Mesenchymal stem cell (in vitro differentiated cells and primary cell): ENCODE measurements at places on chromosomes 2 and 18.

DNA sequence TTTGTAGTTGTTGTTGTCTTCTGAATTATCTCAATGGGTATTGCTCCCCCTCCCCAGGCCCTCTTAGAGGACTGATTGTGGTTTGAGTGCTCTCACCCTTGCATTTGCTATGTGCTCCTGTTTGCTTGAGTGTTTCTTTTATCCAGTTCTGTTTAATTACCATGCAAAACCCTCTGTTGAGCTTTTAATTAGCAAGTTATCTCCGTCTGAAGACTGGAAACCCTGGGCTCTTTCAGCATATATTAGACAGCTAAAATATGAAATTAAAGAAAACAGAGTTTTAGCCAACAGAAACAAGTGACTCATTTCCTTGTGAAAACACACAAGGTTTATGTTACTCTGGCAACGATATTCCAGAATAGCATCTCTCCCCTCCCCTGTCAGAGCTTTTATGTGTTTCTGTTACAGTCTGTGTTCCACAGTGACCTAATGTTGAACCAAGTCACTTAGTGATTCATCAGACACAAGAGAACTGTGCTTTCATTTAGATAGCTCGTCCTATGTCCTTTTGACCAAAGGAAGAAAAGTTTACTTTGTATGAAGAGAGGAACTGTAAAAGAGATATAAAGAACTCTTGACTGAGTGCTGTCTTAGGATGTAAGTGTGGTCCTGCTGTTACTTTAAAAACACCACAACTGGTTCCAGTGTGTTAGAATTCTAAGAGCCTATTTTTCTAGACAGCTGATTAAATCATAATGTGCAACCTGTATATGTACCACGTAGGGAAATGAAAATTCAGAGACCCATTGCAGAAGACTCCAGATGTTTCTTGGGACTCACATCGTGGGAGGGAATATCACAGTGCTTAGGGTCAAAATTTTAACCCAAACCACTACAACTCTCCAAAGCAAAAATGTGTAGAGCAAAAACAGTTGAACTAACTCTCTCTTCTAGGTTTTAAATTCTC is 172.8 kb upstream of the RBMS1 start:
- no peak overlapping the region for H3K4me3 ChIP-seq
- H3K4me1 ChIP-seq = no peaks in the 10 kb centered on the region
- H3K27me3 ChIP-seq = no peaks in the 10 kb centered on the region
- no peaks in the 10 kb centered on the region for H3K36me3 ChIP-seq

DNA sequence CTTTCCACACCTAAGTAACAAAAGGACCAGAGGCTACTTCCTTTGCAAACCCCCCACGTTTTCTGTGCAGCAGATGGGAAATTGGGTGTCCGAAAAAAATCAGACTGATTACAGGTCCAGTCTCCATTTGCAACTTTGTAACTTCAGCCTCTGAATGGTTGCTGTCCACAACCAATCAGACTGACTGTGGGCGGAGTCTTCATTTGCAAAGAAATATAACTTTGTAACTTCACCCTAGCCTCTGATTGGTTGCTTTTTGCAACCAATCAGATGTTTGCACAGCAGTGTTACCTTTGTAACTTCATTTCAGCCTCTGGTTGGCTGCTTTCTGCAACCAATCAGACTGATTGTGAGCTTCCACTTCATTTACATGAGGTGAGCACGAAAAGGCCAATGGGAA is 27.8 kb upstream of the CACNB4 start:
- no peaks in the 10 kb centered on the region for H3K27me3 ChIP-seq
- no peak for DNase-seq
- no peaks in the 10 kb centered on the region for H3K4me1 ChIP-seq
- H3K36me3 ChIP-seq = peaks cover 11% of the 10 kb centered on the region

DNA sequence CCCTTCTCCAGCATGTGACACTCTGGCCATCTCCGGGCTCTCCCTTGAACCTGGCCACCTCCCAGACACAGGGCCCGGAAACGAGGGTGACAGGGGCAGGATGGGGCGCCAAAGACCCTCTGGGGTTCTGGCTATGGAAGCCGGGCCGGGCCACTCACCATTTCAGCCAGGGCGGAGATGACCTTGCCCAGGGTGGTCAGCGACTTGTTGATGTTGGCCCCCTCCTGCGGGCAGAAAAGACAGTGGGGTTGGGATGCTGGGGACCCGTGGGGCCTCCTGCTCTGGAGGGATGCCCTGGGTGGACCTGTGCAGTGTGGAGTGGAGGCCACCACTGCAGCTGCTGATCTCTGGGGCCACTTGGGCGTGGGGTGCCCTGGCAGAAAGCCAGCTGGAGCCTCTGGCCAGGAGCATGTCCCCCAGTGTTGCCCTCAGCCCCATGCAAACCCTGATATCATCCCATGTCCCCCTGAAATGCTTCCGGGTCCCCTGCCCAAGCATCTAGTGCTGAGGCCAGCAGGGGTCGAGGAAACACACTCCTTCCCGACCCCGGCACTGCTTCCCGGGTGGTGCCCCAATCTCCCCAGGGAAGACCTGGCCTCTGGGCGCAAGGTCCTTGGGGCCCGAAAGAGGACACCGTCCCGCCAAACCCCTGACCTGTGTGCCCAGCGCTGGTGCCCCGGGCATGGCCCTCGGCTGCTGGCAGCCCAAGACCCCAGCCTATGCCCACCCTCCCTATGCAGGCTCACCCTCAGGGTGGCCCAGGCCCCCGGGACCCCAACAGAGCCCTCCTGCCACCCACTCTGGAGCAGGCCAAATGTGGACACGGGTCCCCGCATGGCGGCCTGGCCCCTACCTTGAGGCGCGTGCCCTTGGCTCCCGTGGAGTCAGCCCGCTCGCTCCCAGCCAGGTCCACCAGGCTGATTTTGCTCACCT is 36.9 kb downstream of the KIF1A start:
- no peaks in the 10 kb centered on the region for H3K27me3 ChIP-seq
- H3K4me1 ChIP-seq = no peaks in the 10 kb centered on the region

DNA sequence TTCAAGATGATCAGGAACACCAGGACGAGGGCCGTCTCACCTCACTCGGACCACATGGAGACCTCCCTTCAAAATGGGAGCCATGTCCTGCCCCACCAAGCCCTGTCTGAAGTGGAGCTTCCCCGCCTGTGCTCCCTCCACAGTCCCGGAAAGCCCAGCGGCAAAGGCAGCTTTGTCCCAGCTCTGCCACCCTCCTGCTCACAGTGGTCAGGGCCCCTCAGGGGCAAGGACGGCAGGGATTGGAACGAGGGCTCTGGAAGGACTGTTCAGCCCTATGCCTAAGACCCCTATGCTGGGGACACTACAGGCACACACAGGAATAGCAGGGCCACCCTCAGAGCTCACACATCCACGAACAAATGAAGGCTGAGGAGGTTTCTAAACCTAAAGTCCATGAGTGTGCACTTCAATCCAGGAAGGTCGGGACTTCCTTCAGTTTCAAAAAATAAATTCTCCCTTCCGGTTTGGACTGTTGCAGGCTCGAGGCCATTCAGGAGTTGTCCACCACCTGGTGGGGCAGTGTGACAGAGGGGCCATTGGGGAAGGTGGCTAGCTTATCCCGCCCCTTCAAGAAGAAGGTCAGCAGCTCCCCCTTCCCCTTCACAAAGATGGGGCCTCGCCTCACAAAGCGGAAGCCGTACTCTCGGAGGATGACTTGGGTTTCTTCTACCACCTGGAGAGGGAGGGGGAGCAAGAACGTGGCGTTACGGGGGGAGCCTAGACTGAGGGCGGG is 26.4 kb downstream of the CENPO start:
- peaks cover 35% of the 10 kb centered on the region for H3K36me3 ChIP-seq
- no peaks in the 10 kb centered on the region for H3K27me3 ChIP-seq
- H3K4me1 ChIP-seq = peaks cover 19% of the 10 kb centered on the region

GRCh38 chr18:51537487-51537886 is 340.0 kb upstream of the MEX3C start:
- DNase-seq = peak; percentile 24
- H3K36me3 ChIP-seq = no peaks in the 10 kb centered on the region
- no peak overlapping the region for H3K27ac ChIP-seq

DNA sequence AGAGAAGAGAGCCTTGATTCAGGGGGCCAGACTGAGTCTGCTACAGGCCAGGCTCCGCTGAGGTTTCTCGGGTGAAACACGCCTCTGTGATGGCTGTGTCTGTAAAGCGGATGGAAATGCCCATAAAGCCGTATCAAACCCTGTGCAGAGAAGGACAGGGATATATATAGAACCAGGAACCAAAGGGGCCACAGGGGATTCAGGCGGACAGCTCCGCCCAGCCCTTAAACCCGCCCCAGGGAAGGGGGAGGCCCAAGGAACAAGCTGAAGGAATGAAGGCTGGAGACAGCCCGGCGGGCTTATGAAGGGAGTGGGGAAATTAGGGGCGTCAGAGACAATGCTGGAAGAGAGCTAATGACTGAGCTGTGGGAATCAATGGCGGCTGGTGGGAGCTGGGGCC is 42.1 kb downstream of the NHEJ1 start:
- DNase-seq = no peak
- H3K4me3 ChIP-seq = no peak overlapping the region
- H3K27ac ChIP-seq = no peak overlapping the region

GRCh38 chr2:229220254-229220653 is 50.8 kb downstream of the PID1 start:
- no peaks in the 10 kb centered on the region for H3K36me3 ChIP-seq
- H3K27ac ChIP-seq = no peak overlapping the region
- H3K4me3 ChIP-seq = no peak overlapping the region
- no peaks in the 10 kb centered on the region for H3K4me1 ChIP-seq
- no peaks in the 10 kb centered on the region for H3K27me3 ChIP-seq
